CD4-positive, alpha-beta memory T cell (primary cell): ENCODE measurements at places on chromosomes 13 and 19. TPM values are rescaled to one million over a fixed set of nuclear protein-coding genes. Genes with fewer than 3 reads are reported as not detected.

MYDGF gene
- 43.0 TPM for total RNA-seq

IGFL1 gene
- total RNA-seq: not detected

CACNA1A gene
- 0.35 TPM for total RNA-seq

THSD8 gene
- 3.2 TPM for total RNA-seq

RGS9BP gene
- 0.52 TPM for total RNA-seq

ABHD13 gene
- total RNA-seq: 23.2 TPM

GALP gene
- total RNA-seq: not detected

RPL28 gene
- total RNA-seq: 3,159 TPM

TMEM221 gene
- not detected for total RNA-seq

ANGPTL8 gene
- not detected for total RNA-seq

GZMM gene
- total RNA-seq: 28.7 TPM

PRR12 gene
- 65.1 TPM for total RNA-seq

GRCh38 chr19:41330946-41331678 lies 21.1 kb downstream of the CCDC97 start:
- DNase-seq: no peak

GRCh38 chr13:60363288-60363687 lies 33.7 kb upstream of the TDRD3 start:
- no peak for DNase-seq

- peak; percentile 68 for DNase-seq
Measured at GRCh38 chr19:57171551-57172081, 4.3 kb upstream of the DUXA start.

DNA sequence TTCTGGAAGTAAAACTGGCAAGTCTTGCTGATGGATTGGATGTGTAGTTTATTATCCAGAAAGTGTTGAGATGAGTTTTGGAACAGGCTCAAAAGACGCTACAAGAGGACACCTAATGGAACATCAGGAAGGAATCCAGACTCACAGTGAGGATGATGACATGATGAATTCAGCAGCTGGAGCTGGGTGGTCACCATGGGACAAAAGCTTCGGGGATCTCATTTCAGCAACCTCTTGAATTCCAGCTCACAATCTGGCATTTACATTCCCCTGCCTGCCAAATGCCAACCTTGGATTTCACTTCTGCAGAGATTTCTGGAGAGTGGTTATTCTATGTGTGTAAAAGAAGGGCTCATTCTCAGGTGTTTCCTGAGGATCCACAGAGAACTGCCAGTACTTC lies 288.0 kb upstream of the TMTC4 start:
- no peak for DNase-seq

DNA sequence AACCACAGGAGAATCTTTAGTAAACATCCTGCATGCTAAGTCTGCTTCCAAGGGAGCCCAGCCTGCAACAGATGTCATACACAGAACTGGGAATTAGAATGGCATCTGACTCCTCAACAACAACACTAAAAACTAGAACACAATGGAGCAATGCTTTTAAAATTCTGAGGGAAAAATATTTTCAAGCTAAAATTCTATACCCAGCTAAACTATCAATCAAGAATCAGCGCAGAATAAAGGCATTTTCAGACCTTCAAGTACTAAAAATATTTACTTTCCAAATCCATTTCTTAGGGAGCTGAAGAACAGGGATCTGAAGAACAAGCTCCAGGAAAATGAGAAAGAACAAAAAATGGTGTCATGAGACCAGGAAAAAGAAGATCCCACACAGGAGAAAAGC lies 46.9 kb upstream of the CHST8 start:
- no peak for DNase-seq

DNA sequence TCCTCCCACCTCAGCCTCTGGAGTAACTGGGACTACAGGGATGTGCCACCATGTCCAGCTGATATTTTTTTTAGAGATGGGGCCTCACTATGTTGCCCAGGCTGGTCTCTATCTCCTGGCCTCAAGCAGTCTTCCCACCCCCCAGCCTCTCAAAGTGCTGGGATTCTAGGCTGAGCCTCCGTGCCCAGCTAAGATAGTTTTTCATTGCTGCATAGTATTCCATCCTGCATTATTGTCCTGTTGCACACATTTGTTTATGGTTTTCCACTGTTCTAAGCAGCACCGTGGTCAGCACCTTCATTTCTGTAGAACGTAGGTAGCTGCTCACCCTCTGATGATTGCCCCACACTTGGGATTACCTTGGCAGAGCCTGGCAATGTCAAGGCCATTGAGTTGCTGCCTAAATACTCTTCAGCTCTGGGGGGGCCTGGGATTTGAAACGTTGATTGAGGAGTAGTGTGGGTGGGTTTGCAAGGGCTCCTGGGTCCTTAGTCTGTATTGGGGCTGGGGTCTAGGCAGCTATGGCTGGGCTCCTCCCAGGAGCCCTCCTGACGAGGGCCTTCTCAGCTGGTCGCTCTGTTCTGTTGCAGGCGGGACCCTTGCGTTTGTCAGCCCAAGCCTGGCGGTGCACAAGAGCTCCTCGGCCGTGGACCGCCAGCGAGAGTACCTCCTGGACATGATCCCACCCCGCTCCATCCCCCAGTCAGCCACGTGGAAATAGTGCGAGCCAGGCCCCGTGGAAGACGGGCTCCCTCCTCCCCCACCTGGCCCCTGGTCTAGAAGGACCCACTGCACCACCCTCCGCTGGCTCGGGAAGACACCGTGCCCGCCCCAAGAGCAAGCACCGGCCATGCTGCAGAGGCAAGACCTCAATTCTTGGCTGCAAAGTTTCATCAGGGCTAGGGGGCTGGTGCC lies 10.3 kb downstream of the TSSK6 start:
- no peak for DNase-seq

- no peak for DNase-seq
Measured at GRCh38 chr13:27211771-27212364, 39.5 kb upstream of the RPL21 start.

GRCh38 chr19:55479045-55479444 lies 2.6 kb downstream of the ZNF628 start:
- DNase-seq: no peak

DNA sequence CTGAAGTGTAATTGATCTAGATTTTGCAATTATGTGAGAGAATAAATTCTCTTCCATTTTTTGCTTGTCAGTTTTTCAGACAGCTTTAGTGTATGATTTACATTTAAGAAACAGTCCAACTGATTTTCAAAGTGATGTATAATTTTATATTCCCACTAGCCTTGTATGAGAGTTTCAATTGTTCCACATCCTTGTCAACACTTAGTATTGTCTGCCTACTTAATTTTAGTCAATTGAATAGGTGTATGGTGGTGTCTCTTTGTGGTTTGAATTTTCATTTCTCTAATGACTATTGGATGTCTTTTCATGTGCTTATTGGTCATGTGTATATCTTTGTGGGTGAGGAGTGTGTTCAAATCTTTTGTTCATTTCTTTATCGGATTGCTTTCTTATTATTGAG lies 49.4 kb upstream of the SPRY2 start:
- no peak for DNase-seq

DNA sequence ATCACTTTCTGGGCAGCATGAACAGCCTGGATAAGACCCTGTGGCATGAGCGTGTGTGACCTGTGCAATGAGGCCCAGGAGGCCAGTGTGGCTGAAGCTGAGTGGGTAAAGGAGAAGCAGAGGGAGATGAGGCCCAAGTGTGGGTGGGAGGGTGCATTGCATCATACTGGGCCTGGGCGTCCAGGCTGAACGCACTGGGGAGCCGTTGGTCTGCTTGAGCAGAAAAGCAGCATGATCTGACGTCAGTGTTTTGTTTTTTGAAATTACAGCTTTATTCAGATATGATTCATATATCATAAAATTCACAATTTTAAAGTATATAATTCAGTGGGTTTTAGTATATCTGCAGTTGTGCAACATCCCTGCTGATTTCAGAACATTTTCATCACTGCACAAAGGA lies 409.7 kb downstream of the HS6ST3 start:
- DNase-seq: no peak

- DNase-seq: peak; percentile 72
Measured at GRCh38 chr19:49475995-49476880, 2.2 kb downstream of the FLT3LG start.

DNA sequence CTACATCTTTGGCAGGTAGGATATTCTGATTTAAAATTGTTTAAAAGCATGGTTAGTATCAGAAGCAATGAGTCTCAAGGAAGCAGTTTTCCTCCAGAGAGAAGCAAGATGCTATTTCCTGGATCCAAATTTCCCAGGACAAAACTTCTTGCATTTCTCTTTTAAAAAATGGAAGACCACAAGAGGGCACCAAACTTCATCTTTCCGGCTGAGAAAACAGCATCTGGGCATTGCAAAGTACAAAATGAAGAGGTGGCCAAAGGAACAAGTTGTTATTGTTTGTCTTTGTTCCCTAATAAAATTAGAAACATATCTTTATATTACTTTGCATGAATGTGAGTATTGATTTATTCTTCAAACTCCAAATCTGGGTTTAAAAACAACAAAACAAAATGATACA lies 60.0 kb upstream of the LRCH1 start:
- no peak for DNase-seq

DNA sequence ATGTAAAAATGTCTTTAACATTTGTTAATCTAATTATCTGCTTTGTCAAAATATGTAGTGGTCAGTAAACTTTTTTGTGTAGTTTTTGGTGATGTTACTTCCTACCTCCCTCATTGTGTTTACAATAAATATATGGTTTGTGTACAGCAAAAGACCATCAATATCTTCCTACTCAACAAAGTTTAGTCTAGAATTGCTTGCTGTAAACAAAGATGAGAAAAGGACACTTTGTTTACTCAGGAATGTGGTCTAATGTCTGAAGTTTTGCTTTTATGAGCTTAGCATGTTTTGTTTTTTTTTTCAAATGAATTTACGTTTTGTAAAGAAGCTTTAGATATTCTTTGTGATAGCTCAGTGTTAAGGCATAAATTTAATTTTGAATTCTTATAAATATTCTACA lies 563.5 kb upstream of the SPRY2 start:
- DNase-seq: no peak

GRCh38 chr13:71430681-71431080 lies 436.3 kb downstream of the DACH1 start:
- DNase-seq: no peak

DNA sequence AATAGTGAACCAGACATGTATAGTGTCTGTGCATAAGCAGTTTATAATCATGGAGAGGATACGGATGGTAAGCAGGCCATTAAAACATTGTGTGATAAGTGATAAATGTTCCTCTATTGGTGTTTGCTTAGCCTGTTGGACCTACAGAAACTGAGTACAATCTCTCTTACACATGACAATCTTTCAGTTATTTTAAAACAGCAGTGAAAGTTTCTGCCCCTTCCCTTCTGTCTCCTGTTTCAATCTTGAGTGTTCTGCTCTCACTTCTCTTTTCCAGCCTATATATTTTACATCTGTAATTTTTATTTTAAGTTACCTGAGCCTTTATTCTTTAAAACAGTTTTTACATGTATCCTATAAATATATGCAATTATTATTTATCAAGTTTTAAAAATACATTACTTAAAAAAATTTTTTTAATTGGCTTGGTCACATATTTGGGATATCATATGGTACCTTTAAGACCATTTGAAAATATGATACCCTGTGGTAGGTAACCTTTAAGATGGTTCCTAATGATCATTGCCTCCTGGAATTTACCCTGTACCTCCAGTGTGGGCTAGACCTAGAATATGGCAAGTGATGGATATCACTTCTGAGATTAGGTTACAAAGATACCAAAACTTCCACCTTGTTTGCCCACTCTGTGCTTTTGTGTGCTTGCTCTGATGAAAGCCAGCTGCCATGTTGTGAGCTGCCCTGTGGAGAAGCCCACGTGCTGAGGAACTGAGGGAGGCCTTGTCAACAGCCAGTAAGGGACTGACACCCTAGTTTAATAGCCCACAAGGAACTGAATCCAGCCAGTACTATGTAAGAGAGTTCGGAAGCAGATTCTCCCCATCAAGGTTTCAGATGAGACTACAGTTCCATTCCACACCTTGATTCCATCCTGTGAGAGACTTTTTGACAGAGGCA lies 99.3 kb downstream of the DHRS12 start:
- no peak for DNase-seq

DNA sequence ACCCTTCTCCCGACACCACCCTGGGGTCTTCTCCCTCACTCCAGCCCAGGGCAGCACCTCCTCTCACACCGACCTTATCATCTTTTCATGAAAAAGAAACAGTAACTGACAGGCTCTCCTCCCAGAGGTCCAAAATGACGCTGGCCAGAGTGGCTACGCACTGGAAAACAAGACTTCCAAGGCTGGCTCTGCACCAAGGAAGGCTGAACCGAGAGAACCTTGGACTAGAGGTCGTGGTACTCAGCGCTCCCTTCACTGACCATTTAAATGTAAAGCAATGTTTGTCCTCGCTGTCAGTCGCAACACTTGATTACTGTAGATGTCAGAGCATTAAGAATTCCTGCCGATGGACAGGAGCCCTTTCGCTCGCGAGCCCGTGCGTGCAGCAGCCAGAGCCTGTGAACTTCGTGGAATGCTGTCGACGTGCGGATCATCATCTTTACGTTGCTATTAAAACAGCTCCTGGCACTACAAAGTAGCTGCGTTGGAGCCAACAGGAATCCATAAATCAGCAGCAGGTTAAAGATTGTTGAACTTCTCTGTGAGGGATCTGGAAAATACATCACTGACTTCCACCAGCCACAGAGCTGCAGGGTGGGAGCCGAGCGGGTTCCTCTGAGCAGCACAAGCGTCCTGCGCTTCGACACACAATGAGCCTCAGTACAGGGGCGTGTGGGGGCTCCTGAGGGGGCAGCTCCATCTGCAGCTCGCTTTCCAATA lies 125.5 kb upstream of the MCF2L start:
- no peak for DNase-seq

DNA sequence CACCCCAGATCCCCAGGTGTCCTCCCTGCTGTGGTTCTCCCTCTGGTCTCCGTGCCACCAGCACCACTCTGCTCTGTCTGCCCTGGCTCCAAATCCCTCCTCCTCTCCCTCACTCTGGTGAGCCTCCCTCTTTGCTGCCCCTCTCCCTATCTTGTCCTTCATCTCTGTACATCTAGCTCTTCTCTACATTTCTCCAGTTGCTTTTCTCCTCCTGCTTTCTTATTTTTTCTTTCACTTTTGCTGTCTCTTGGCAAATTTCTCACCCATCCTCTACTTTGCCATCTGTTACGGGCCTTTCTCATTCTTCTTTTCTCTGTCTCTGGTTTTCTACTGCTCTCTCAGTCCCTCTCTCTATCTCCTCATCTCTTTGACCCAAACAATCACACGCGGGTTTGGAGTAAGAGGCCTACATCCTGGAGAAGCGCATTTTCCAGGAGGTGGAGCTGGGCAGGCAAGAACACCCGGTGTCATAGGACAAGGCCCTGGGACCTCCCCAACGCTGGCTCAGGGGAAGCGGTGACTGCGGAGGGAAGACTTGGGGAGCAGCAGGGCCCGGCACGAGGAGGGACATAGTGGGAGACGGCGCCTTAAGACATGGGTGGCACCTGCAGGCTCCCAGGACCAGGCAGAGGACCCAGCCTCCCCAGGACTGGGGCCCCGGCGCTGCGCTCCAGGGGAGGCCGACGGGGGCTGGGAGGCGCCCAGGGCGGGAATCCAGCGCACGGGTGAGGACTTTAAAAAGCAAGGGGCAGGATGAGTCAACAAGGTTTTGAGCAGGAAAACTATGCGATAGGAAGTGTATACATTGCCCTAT lies 9.9 kb downstream of the ZNF611 start:
- DNase-seq: no peak

DNA sequence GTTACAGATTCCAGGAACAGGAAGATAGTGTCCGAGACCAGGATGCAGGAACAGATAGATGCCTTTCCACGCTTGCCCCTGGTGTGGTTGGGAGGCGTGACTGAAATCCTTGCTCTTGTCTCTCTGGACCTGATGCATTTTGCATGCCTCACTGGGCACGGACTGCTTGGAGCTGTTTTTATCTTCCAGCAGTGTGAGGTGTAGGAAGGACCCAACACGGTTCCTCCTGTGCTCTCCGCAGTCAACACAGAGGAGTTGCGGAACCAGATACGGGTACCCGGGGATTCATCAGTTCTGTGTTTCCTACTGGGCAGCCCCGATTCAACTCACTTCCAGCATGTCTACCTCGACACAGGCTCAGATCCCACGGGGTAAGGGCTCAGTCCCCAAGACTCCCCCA lies 6.5 kb downstream of the DOT1L start:
- DNase-seq: no peak
